ENCODE measurements at places on chromosomes 13 and 19.

- peak; percentile 86 for DNase-seq
Measured at GRCh38 chr19:51422053-51422448, 4.6 kb upstream of the SIGLEC10 start.

DNA sequence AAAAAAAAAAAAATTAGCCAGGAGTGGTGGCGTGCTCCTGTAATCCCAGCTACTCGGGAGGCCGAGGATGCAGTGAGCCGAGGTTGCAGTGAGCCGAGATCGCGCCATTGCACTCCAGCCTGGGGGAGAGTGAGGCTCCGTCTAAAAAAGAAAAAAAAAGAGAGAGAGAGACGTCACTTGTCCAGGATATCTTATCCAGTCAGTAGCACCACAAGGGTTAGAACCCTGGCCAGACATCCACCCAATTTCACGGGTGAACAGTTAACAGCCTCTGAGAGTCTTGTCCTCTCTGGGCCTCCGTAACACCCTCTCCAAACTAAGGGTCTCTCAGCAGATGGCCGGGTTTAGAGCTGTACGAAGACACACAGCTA lies 917 bp upstream of the CLPTM1 start:
- DNase-seq = no peak

DNA sequence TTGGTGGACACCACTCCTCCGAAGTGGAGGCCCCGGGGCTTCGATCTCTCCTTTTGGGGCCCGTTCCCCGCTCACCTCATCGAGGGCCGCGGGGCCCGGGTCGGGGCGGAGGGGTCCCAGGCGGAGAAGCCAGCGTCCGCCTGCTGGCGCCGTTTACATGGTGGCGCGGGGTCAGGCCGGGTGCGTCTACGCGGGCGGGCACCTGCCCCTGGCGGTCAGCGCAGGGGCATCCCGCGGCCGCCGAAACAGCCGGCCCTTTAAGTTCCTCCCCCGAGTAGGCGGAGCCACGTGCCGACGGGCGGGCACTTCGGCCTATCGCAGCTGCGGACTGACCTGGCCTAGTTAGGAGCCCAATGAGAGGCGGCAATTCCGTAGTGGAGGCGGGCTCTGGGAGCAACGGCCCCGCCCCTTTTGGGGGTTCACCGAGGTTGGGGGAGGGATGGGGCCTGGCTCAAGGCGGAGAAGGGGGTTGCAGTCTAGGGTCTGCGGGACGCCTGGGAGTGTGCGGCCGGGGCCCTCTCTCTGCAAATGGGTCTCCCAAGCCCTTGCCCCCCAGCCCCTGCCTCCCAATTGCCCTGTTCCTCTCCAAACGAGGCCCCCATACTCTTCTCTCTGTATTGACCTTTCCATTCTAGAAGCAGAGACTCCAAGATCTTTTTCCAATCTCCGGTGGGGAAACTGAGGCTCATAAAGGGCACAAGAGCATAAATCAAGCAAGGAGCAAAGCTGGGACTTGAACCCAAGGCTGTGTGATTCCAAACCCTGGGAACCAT lies at the start of gene ABHD8:
ABHD8 (minus strand) TSS at position 259 of the 773 bp plus-strand sequence. CDS start 1,809 bp downstream, outside the sequence.
- peak; percentile 95 for DNase-seq

GRCh38 chr13:90492872-90493271 lies 854.6 kb upstream of the MIR17HG start:
- no peak for DNase-seq

DNA sequence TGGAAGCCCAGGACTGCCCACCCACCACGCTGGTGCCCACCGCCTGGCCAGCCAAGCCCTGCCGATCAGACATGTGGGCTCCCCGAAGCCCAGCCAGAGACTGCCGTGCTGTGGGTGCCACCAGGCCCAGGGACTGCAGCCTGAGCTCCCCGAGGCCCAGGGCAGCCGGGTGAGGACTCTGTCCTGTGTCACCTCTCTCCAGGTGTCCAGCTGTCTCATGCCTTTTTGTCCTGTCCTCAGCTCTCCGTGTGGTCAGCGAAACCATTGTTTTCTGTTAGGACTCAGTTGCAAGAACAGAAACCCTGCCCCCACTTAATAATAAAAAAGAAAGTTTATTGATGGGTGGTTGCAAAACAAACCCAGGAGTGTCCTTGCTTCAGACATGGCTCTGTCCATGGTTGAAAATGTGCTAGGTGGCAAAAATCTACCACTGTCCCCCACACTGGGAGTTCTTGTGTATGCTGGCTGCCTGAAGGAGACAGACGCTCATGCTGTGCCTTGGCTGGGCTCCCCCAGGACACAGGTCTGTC lies 9.9 kb downstream of the PLEKHF1 start:
- DNase-seq = no peak

DNA sequence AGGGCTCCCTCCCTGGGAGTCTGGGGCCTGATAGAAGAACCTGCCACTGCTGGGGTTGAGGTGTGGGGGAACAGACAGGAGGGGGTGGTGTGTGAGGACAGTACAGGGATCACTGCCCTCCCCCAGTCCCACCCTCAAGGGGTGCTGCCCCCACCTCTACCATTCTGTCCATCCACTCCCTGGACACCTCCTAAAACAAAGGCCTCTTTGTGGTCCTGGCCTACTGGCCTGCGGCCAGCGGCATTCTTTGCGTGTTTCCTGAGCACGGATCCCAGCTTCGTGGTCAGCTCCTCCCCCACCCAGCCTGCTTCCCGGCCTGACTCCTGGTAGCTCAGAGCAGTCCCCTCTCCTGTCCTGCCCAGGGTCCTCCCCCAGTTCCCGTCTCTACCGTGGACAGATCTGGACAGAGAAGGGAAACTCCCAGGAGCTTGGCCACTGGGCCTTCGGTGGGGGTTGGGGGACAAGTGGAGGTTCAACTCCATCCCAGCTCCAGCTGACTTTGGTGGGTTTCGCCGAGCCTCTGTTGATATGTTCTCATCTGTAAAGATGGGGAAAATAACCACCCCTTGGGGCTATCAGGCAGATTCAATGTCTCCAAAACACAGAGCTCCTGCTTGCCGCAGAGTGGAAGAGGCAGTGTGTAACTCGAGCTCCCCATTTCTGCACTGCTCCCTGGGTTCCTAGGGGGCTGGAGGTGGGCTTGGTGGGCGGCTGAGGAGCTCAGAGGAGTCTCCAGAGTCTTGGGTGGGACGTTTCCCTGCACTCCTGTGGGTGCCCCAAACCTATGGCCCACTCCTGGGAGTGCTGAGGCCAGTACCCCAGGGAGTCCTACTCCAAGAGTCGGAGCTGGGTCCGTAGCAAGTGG lies 48.7 kb downstream of the LYL1 start:
- no peak for DNase-seq

- DNase-seq = no peak
Measured at GRCh38 chr13:42781352-42781751, at the start of gene FAM216B. Gene FAM216B (plus strand): TSS chr13:42781584. CDS start chr13:42784068, 2,484 bp downstream.

DNA sequence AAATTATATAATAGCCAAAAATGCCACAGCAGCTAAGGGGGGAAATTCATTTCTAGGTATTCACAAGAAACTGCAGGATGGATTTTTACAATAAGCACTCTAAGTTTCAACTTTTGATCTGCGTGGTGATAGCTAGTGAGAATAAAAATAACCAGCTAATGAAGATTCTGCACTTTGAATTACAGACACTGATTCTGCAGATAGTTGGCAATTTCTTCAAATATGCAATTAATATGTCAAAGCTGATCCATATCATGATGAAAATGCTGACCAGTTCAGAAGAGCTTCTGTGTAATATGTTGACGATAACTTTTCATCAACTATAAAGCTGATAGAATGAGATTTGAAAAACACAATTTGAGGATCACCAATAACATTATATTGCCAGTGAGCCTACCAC lies 1272.9 kb downstream of the EFNB2 start:
- no peak for DNase-seq

GRCh38 chr13:49308097-49308875 lies 60.6 kb downstream of the CDADC1 start:
- no peak for DNase-seq

GRCh38 chr13:42038661-42039456 lies 9.6 kb upstream of the DGKH start:
- DNase-seq = no peak

- no peak for DNase-seq
Measured at GRCh38 chr13:39938596-39938995, 283.1 kb downstream of the COG6 start.

DNA sequence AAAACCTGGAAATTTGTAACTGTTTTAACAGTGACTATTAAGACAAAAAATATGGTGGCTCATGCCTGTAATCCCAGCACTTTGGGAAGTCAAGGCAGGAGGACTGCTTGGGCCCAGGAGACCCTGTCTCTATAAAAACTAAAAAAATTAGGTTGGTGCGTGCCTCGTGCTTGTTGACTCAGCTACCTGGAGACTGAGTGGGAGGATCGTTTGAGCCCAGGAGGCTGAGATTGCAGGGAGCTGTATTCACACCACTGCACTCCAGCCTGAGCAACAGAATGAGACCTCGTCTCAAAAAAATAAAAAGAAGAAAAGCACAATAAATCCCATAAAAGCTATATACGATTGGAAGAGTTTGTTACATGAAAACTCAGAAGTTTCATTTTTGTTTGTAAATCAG lies 23.7 kb downstream of the KLF5 start:
- no peak for DNase-seq

- DNase-seq = no peak
Measured at GRCh38 chr13:27971236-27971645, 2.1 kb upstream of the CDX2 start.

- DNase-seq = no peak
Measured at GRCh38 chr19:31709476-31709875, 360.2 kb upstream of the TSHZ3 start.

GRCh38 chr13:114096031-114096485 lies 36.4 kb downstream of the RASA3 start:
- no peak for DNase-seq

- no peak for DNase-seq
Measured at GRCh38 chr13:72204291-72204690, 337.3 kb upstream of the DACH1 start.

GRCh38 chr13:78595495-78596398 lies 7.6 kb downstream of the POU4F1 start:
- DNase-seq = no peak

GRCh38 chr19:34049944-34050343 lies 122.4 kb upstream of the LSM14A start:
- no peak for DNase-seq

DNA sequence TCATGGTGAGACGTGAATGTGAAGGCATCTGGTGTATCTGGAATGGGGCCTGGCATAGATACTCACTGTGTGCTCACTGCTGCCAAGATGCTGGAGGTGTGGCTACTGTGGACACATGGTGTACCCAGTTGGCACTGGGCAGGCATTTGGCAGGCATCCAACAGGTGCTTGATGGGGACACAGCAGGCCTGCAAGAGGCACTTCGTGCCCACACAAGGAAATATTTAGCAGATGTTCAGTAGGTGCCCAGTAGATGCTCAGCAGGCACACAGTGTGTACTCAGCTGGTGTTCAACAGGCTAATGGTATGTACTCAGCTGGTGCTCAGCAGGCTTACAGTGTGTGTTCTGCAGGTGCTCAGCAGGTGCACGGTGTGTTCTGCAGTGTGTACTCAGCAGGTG lies 14.2 kb downstream of the CRTC1 start:
- DNase-seq = no peak

- DNase-seq = no peak
Measured at GRCh38 chr13:113497217-113497616, 6.7 kb upstream of the DCUN1D2 start.

DNA sequence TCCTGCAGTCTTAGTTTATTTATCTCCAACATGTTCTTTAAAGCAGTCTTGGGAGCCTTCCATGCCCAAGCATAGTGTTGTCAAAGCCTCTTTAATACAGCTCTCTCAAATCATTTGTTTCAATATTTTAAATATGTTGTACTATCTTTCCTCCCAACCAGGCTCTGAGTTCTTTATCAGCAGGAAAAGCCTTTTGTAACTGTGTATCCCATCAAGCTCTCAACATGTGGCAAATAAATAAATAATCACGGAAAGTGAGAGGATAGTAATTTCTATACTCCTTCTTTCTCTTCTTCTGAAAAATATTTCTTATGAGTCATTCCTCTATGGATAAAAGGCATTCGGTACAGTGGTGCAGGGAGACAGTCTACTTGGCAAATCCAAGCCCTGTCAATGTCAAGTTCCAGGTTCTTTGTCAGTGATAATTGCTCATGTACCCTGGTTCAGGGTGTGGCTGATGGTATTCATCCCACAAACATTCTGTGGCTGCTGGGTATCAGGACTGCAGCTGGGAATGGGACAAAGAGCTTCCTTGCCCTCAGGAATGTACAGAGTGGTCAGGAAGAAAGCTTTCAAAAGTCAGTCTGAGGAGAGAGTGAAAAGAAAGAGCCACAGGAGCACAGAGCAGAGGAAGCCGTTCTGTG lies 384.3 kb downstream of the EFNB2 start:
- DNase-seq = no peak

DNA sequence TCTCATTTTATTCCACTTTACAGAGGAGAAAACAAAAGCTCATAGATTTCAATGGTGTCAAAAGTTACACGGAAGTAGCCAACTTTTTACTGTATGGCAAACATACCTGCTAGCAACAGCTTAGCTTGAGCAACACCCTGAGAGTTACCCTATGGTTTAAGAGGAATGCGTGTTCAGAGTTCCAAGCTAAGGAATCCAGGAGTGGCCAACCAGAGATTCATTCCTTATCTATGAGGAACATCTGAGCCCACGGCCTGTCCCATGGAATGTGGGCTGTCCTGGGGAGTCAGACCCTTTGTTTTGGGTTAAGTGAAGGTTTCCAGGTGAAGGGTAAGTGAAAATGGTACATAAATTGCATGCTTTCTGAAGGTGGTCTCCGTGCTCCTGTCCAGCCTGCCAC lies 67.5 kb downstream of the STARD13 start:
- no peak for DNase-seq

- DNase-seq = no peak
Measured at GRCh38 chr13:70338609-70339008, 230.4 kb upstream of the KLHL1 start.

- DNase-seq = no peak
Measured at GRCh38 chr13:41579881-41580280, 122.5 kb downstream of the RGCC start.

- no peak for DNase-seq
Measured at GRCh38 chr19:27806471-27807070, 1406.4 kb downstream of the UQCRFS1 start.

GRCh38 chr19:29507081-29507860 lies 18.5 kb upstream of the VSTM2B start:
- DNase-seq = no peak

DNA sequence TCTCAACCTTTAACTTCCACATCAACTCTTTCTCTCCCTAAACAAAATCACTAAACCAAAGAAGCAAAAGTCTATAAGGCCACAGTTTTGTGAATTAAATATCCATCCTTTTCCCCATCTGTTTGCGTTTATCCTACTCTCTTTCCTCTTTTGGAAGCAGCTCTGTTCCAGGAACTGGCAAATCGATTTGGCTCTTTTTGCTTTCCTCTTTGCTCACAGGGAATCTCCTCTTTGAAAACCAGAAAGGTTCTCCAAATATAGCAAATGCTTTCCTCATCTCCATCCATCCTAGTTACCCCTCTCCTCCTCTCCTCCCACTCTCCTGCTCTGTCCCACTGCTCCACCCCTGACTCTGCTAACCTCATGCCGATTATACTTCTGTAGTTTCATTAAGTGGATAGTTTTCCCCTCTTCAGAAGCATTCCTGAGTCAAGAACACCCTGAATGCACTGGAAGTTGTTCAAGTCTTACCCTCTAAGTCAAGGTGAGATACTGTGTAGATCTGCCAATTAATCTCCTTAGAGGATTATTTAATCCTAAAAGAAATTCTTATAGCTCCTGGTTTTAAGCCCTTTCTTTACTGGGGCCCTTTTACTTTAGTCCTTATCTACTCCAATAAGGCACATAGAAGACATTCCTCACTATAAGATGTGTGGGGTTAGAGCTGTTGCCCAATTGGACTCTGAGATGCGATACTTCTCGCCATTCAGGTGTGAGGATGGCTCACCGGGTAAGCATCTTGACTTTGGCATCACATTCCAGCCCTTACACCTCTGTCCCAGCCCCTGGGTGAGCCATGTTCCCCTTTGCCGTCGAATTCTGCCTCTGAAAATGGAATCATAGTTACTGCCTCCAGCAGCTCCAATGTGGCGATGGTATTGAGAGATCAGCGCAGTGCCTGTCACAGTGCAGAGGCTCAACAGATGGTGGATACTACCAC lies 67.6 kb downstream of the COL4A2 start:
- DNase-seq = no peak
